Cardiac muscle cell (in vitro differentiated cells and primary cell): ENCODE measurements at places on chromosomes 3 and 15. TPM values are rescaled to one million over a fixed set of nuclear protein-coding genes. Genes with fewer than 3 reads are reported as not detected.

Gene C3orf20
- total RNA-seq, result 0.21 and 0.92 TPM in 2 replicates

Gene FOXL2
- 0.25 TPM in 1 of 2 replicates, not detected in the other for total RNA-seq

Gene MYH15
- 0.24 and 0.56 TPM in 2 replicates for total RNA-seq

Gene PLCB2
- 16.9 and 41.2 TPM in 2 replicates for total RNA-seq

DNA sequence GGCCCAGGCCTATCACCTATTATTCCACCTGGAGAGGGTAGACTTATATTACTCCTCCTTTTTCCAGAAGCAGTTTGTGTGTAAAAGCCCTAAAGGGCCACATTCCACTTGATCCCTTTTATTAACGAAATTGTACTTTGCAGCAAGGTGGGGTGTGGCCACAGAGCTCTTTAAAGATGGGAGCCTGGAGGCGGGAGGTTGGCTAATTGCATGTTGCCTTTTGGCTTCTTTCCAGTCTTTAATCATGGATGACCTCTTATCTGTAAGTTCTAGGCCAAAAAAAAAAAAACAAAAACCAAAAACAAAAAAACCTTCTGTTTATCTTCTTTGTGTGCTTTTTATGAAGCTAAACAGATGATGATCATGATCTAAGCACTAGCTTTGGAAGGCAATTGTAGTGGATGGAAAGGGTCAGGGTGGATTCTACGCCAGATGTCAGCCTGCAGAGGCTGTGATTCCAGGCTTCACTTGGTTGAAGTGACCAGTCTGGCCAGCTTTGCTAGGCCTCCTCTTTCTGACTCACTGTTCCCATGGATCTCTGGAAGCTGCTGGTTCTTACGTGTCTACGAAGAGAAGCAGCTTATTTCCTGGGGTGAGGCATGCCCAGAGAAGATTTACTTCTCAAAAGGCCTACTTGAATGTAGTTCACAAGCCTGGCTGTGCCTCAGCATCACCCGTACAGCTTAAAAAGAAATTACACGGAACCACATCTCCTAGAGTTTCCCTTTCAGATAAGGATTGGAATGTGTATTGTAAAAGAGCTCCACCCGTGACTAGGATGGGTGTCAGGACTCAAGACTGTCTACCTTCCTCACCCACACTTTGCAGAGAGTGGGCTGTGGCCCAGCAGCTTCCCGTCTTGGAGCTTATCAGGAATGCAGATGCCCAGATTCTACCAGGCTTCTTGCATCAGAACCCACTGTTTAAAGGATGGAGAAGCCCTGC, 330.9 kb upstream of the C2CD4B start:
- H3K27me3 ChIP-seq, result no peaks in the 10 kb centered on the region
- no peak for DNase-seq

DNA sequence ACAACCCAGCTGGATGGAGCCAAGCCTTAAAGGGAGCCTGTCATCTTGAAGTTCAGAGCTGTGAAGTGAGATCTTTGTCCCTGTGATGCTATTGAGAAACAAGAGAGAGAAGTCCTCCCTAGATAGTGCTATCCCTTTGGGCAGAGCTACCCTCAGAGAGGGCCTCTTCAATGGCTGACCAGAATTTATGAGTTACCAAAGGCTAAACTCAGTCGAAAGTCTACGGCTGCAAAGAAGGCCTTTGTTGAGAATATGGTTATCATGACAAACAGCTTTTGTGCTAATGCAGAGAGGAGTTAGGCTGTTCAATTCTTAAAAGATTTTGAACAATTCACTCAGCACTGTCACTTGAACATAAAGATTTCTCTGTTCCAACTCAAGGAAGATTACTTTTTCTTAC, 65.9 kb upstream of the C3orf80 start:
- H3K36me3 ChIP-seq, result no peaks in the 10 kb centered on the region
- DNase-seq, result no peak
- H3K27ac ChIP-seq, result no peak overlapping the region
- H3K4me1 ChIP-seq, result no peaks in the 10 kb centered on the region
- no peak overlapping the region for H3K4me3 ChIP-seq
- no peaks in the 10 kb centered on the region for H3K27me3 ChIP-seq

DNA sequence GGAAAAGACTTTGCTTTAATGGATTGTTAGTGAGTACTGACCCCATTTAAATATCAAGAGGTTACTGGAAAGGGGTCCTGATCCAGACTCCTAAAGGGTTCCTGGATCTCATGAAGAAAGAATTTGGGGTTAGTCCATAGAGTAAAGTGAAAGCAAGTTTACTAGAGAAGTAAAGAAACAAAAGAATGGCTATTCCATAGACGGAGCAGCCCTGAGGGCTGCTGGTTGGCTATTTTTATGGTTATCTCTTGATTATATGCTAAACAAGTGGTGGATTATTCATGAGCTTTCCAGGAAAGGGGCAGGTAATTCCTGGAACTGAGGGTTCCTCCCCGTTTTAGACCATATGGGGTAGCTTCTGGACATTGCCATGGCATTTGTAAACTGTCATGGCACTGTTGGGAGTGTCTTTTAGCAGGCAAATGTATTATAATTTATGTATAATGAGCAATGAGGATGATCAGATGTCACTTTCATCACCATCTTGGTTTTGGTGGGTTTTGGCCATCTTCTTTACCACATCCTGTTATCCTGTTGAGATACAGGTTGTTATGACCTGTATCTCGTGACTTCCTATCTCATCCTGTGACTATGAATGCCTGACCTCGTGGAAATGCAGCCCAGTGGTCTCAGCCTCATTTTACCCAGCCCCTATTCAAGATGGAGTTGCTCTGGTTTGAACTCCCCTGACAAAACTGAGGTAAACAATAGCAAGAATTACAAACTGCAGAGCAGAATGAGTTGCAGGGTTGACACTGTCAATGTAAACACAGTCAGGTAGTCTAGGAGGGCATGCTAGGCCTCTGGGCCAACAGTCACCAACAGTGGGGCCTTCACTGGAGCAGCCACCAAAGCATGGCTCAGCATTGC, 10.3 kb upstream of the GPR160 start:
- H3K36me3 ChIP-seq, result no peaks in the 10 kb centered on the region
- H3K27me3 ChIP-seq, result no peaks in the 10 kb centered on the region

DNA sequence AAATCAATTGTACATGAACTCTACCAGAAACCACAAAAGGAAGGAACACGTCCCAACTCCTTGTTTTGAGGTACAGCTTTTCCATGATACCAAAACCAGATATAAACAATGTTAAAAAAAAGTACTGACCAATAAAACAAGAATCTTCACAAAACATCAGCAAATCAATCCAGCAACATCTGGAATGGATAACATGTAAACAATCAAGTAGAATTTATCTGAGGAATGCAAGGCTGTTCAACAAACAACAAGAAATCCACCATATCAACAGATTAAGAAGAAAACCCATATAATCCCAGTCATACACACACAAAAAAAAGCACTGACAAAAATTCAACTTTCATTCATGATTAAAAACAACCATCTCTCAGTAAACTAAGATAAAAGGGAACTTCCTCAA, 26.7 kb downstream of the TJP1 start:
- no peak overlapping the region for H3K27ac ChIP-seq
- H3K4me3 ChIP-seq, result no peak overlapping the region
- peaks cover 17% of the 10 kb centered on the region for H3K36me3 ChIP-seq
- H3K4me1 ChIP-seq, result peaks cover 4% of the 10 kb centered on the region
- DNase-seq, result no peak

GRCh38 chr15:31079519-31079918, 22.0 kb downstream of the TRPM1 start:
- H3K36me3 ChIP-seq, result no peaks in the 10 kb centered on the region
- H3K27ac ChIP-seq, result no peak overlapping the region
- no peaks in the 10 kb centered on the region for H3K4me1 ChIP-seq

GRCh38 chr3:115648559-115648958, 25.2 kb downstream of the GAP43 start:
- peaks cover 4% of the 10 kb centered on the region for H3K4me1 ChIP-seq
- H3K27ac ChIP-seq, result no peak overlapping the region
- H3K27me3 ChIP-seq, result no peaks in the 10 kb centered on the region
- DNase-seq, result no peak
- H3K36me3 ChIP-seq, result no peaks in the 10 kb centered on the region
- no peak overlapping the region for H3K4me3 ChIP-seq

GRCh38 chr15:91699741-91700140, 153.8 kb upstream of the SLCO3A1 start:
- no peaks in the 10 kb centered on the region for H3K27me3 ChIP-seq
- no peak overlapping the region for H3K4me3 ChIP-seq
- no peak for DNase-seq
- no peak overlapping the region for H3K27ac ChIP-seq

DNA sequence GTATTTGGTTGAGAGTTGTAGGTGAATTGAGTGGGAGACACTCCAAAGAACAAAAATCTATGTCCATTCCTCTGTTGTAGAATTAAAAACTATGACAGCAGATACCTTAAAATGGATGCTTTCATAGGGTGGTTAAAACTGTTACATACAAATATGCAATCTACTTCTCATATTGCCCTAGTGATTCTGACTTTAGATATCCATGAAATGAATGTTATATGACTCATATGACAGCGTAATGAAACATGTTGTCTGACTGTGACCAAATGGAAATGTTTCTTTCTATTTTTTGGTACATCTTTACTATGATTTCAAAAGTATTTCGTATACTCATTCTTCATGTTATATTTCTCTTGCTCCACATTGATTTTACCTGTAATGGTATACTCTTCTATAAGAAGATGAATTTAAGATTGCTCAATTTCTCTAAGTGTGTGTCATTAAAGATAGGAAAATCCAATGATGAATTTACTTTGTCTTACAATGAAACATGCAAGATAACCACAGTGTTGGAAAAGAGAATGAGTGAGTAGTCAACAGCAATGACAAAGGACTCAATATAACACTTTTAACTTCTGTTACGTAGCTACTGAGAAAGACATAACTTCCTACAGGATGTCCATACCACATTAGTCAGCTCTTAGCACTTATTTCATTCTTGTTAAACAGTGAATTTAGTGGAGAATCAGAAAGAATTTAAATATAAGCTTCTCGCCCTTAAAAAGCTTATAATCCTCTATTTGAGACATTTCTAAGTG, 79.3 kb upstream of the LSAMP start:
- H3K27me3 ChIP-seq, result no peaks in the 10 kb centered on the region
- H3K27ac ChIP-seq, result no peak overlapping the region
- no peaks in the 10 kb centered on the region for H3K36me3 ChIP-seq
- H3K4me1 ChIP-seq, result no peaks in the 10 kb centered on the region
- no peak for DNase-seq
- H3K4me3 ChIP-seq, result no peak overlapping the region

GRCh38 chr3:195129644-195130492, 141.1 kb downstream of the XXYLT1 start:
- DNase-seq, result no peak
- peak overlapping the region; percentile 77 for H3K27ac ChIP-seq
- peaks cover 24% of the 10 kb centered on the region for H3K4me1 ChIP-seq
- no peaks in the 10 kb centered on the region for H3K36me3 ChIP-seq
- no peak overlapping the region for H3K4me3 ChIP-seq

DNA sequence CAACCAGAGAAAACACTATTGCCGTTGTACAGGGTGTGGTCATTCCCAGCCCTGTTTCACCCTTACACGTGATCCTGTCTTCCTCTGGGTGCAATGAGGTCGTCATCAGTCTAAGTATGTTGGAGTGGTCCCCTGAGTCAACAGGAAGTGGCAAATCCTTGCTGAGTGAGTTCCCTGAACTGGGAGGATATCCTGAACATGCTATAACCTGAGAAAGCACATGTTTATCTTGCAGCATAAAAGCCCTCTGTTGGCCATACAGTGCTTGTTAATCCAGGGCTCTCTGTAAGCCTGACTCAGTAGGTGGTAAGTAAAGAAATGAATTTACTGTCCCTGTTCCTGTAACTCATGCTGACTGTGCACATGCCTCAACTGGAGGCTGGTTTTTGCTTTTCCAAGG, 477.8 kb upstream of the RGMA start:
- H3K4me1 ChIP-seq, result no peaks in the 10 kb centered on the region
- no peaks in the 10 kb centered on the region for H3K36me3 ChIP-seq
- H3K27ac ChIP-seq, result no peak overlapping the region
